ENCODE measurements at places on chromosomes 7 and 10.

GRCh38 chr7:41255716-41256115, 447.2 kb downstream of the INHBA start:
- no peak for DNase-seq

DNA sequence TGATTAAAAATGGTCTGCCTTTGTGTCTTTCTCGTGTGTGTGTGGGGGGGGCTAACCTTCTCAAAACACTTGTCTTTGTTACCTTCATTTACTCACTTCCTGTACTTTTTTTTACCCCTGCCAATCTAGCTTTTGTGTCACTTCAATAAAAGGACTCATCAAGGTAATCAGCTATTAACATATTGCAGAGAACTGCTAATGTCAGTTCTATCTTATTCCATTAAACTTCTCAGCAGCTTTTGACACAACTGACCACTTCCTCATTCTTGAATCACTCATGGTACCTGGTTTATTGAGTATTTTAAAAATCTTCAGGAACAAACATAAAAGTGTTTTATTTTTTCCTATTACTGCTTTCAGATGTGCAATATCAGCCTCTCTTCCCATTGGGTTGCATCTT, 59.8 kb downstream of the SLC25A40 start:
- DNase-seq: no peak

DNA sequence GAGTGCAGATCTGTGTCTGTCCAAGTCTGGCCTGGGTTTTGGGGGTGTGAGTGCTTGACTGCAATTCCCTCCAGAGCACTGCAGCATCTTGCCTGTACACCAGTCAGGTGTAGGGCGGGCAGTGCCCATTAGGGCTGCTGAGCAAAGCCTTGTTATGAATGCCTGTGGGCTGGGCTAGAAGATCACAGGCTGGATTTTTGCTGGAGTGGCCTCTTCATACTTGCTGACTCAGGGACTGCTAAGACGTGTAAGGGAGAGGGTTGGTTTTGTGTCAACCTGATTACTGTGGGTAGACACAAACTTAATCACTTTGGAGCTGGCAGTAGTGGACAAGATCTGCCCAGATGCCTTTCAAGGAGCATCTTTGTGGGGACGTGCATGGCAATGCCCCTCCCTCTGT, 29.6 kb downstream of the DMBT1 start:
- DNase-seq: no peak

- no peak for DNase-seq
Observed at GRCh38 chr7:44994877-44995554, 5.0 kb upstream of the CCM2 start.
